ENCODE measurements at places on chromosomes 6 and 20. TPM values are rescaled to one million over a fixed set of nuclear protein-coding genes. Genes with fewer than 3 reads are reported as not detected.

RPS21 gene
- 2,139 TPM for polyA plus RNA-seq

RSPH9 gene
- 1.1 TPM for polyA plus RNA-seq

FAM83C gene
- polyA plus RNA-seq: 0.01 TPM

WFDC10B gene
- not detected for polyA plus RNA-seq

LHFPL5 gene
- polyA plus RNA-seq: 0.33 TPM

MUCL3 gene
- 0.04 TPM for polyA plus RNA-seq

CDK5RAP1 gene
- 32.5 TPM for polyA plus RNA-seq

GRCh38 chr6:18412068-18412467, 24.9 kb downstream of the RNF144B start:
- DNase-seq: no peak

DNA sequence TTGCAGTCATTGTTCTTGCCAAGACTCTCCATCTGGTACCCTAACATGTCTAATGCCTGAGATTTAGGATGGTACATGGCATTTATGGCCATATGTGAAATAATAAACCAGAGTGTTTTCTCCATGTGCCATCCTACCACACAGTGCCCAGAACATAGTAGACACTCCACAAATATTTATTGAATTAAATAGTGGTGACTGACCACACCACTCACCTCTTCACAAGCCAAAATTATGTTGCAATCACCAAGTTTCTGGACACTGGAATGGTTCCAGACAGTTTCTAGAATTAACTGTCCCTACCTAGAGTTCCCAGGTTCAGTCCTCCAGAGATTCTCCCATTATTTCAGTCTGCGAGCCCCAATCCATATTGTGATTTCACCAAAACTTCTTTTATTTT, 427.3 kb downstream of the KIF16B start:
- no peak for DNase-seq

DNA sequence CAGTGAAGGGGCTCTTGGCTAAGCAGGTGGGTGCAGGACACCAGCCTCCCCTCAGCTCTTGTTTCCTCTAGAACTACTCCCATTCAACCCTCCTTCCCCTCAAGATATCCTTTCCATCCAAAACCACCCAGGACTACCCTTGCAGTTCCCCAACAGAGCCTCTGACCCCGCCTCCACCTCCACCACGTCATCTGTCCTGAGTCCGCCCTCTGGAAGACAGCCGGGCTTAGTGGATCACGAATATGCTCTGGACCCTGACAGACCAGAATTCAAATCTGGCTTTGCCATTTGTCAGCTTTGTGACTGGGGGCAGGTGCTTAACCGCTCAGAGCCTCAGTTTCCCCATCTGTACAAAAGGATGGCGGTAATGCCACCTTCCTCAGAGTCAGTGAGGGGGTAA, 31.4 kb downstream of the TFEB start:
- no peak for DNase-seq

GRCh38 chr6:87391334-87391733, 16.4 kb upstream of the CFAP206 start:
- DNase-seq: peak; percentile 30

- no peak for DNase-seq
Observed at GRCh38 chr6:12010635-12011275, 1.4 kb upstream of the HIVEP1 start.

DNA sequence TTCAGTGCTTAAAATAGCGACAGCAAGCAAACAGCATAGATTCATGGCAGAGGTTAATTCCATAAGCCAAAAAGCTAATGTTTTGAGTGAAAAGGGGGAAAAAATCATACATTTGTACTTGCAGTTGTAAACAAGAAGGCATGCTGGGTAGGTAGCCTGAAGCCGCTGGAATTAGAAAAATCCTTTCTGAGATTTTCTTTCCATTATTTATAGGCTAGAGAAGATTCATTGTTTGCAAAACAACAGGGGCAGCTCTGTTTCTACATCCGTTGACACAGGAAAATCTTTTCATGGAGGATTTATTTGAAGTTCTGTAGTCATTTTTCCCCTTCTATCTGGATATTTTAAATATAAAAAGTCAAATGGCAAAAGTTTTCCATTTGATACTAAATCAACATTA, 843.9 kb downstream of the QKI start:
- no peak for DNase-seq

- peak; percentile 22 for DNase-seq
Observed at GRCh38 chr6:106974999-106975737, 639 bp upstream of the CD24 start.

- DNase-seq: no peak
Observed at GRCh38 chr6:112252571-112253497, 1.5 kb downstream of the LAMA4 start.

GRCh38 chr20:55597526-55597925, 407.8 kb downstream of the CBLN4 start:
- DNase-seq: no peak

- DNase-seq: no peak
Observed at GRCh38 chr6:106553440-106553839, 75.9 kb downstream of the RTN4IP1 start.

DNA sequence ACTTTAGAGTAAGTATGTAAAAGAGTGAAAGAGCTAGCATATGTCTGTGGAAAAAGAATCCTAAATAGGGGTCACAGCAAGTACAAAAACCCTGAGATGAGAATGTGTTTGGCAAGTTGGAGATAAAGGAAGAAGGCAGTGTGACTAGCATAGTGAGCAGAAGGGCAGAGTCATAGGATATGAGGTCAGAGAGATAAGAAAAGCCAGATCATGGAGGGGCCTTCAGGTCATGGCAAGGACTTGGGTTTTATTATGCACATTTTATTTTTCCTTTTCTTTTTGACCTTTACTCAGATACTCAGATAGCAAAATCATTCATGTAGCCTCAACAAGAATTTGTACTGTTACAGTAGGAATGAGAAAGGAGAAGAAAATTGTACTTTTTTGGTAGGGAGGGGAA, 138.0 kb downstream of the GJA1 start:
- DNase-seq: peak; percentile 75

GRCh38 chr6:116351101-116351500, 19.6 kb upstream of the DSE start:
- no peak for DNase-seq

- DNase-seq: no peak
Observed at GRCh38 chr6:104522533-104522932, 337.2 kb downstream of the HACE1 start.

- DNase-seq: no peak
Observed at GRCh38 chr6:127436578-127437110, 22.5 kb downstream of the KIAA0408 start.

DNA sequence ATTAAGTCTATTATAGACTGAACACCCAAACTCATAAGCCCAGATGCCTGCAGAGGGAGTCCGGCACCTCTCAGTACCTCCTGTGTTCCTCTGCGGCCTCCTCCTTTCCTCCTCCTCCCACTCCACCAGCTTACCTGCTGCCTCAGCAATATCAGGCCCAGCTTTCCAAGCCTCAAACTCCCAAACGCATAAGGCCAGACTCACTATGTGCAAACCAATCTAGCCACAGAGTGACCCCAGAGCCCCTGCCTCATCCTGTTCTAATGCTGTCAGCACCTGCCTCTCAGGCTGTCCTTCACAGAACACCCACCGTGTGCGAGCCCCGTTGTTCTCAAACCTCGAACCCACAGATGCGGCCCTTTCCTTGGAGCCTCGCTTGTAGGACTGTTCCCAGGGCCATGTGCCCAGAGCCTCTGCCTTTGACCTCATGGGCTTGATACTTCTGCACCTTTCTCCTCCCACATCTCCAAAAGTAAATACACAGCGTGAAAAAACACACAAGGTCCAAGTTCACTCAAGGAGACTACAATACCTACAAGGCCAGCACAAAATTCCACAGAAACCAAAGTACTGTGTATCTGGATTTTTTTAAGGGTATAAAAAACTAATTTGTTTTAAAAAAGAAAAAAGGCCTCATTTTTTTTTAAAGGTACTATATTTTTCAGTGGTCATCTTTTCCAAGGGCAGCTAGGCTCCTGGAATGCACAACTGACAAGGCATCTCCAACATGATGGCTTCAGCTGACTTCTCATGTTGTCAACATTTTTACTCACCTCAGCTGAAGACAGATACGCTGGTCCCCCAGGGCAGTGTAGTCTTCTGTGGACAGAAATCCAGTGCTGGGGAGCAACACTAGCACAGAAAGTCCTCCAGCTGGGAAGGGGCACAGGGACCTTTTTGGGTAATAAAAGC, 52.3 kb downstream of the ABHD12 start:
- peak; percentile 60 for DNase-seq

DNA sequence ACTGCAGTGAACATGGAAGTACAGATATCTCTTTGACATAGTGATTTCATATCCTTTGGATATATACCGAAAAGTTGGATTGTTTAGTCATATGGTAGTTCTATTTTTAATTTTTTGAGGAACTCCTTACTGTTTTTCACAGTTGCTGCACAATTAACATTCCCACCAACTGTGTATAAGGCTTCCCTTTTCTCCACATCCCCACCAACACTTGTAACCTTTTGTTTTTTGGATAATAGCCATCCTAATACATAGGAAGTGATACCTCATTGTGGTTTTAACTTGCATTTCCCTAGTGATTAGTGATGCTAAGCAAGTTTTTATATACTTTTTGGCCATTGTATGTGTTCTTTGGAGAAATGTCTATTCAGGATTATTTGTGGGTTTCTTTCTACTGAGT, 45.1 kb upstream of the TENT5A start:
- no peak for DNase-seq

DNA sequence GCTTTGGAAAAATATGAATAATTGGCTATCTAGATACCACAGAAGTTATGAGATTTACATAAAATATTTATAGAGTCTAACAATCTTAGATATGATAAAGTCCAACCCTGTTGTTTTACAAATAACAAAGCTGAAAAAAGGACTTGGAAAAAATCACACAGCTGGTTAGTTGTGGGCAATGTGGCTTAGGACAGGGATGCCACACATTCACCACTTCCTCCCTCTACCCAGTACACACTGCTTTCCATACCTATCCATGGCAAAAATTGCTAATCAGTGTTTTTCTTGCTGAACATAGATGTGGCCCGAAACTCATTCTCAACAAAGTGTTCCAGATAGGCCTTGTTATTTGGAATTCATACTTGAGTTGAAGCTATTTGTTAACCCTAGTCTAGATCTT, 147.3 kb upstream of the BMP5 start:
- DNase-seq: no peak

DNA sequence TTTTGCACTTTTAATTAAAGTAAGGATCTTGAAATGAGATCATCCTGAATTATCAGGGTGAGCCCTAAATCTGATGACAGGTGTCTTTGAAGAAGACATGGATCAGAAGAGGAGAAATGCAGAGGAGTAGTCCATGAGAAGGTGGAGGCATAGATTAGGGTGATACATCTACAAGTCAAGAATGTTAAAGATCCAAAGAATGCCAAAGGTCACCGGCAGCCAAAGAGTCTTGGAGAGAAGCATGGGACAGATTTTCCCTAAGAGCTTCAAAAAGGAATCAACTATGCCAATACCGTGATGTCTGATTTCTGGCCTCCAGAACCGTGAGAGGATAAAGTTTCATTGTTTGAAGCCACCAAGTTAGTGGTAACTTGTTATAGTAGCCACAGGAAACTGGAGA, 59.0 kb upstream of the THEMIS start:
- DNase-seq: no peak

GRCh38 chr6:111243095-111243494, 155.8 kb downstream of the SLC16A10 start:
- DNase-seq: no peak

DNA sequence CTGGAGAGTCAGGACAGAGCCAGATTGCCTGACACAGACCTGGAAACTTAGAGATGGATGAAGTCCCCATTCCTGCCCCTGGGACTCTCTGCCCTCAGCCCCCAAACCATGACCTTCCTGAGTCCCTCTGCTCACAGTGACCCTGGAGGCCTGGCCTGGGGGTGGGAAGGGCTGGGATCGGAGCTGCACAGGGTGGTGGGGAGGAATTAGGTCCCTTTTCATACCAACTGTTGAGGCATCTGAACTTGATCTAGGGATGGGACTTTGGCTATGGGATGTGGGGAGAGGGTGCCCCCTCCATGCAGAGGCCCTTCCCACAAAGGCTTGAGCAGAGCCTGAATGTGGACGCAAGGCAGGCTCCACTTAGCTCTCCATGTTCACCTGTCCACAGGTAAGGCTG, 144.1 kb downstream of the MRPL14 start:
- DNase-seq: no peak

GRCh38 chr20:36093025-36093803, 61.3 kb upstream of the EPB41L1 start:
- peak; percentile 75 for DNase-seq

GRCh38 chr6:170148709-170149470, 142.0 kb downstream of the DLL1 start:
- no peak for DNase-seq

GRCh38 chr6:20061952-20062351, 150.3 kb downstream of the MBOAT1 start:
- no peak for DNase-seq

DNA sequence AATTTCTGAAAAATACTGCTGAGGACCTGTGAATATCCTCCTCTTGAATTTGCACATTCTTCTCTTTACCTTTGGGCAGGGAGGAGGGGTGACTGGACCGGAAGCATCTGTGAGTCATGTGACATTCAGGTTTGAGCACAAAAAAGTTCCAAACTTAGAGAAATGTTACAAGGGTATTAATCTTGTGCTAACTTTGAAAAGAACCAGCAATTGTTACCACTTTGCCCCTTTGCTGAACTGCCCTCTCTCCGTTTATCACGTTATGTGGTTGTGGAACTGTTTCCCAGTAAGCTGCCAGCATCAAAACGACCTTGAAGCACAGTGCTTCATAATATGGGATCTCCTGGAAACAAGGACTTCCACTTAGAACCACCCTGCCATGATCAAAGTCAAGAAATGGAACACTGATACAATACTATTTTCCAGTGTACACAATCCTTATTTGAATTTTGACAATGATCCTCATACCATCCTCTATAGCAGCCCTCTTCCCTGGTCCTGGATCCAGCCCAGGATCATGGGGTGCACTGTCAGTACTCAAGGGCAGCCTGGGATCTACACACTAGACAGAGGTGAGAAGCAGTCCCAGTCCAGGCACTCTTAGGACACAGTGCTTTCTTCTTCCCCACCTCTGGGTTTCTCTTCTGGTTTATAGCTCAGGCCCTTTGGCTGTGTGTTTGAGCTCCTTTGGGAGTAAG, 2.3 kb upstream of the TUBB1 start:
- DNase-seq: no peak

DNA sequence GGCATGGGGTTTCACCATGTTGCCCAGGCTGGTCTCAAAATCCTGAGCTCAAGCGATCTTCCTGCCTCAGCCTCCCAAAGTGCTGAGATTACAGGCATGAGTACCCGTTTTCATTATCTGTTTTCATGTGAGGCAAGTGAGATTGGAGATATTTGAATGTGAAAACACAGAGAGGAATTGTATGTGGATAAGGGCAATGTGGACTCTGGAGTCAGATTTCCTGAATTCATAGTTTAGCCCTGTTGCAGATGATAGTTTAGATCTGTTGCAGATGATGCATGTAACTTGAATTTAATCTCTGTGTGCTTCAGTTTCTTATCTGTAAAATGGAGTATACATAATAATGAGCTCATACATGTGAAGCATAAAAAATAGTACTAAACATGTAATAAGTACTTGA, 3.7 kb downstream of the SMPDL3A start:
- DNase-seq: peak; percentile 13

DNA sequence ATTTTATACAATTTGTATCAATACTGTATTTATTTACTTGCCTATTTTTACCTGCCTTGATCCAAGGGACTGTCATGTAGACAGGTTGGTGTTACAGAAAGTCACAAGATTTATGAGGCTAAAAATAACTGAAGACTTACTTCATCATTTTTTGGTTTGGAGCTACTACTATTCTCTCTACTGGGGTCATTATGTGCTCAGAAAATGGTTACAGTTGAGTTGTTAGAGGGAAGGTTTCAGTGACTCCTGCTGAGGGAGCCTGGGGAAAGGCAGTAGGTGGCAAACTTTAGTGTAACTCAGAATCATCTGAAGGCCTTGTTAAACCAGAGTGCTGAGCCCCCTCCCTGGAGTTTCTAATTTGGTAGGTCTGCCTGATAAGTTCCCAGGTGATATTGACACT, 118.8 kb downstream of the TINAG start:
- DNase-seq: no peak

Data from large intestine (tissue), 12 donors.